Retina (tissue), 1 donor: ENCODE measurements at places on chromosomes 11 and 22.

GRCh38 chr11:134741453-134742223 is 329.6 kb upstream of the B3GAT1 start:
- no peak for DNase-seq

GRCh38 chr22:43587574-43587973 is 175.8 kb downstream of the MPPED1 start:
- DNase-seq: no peak

GRCh38 chr11:19259487-19260345 is 19.0 kb upstream of the E2F8 start:
- DNase-seq: peak; percentile 77

DNA sequence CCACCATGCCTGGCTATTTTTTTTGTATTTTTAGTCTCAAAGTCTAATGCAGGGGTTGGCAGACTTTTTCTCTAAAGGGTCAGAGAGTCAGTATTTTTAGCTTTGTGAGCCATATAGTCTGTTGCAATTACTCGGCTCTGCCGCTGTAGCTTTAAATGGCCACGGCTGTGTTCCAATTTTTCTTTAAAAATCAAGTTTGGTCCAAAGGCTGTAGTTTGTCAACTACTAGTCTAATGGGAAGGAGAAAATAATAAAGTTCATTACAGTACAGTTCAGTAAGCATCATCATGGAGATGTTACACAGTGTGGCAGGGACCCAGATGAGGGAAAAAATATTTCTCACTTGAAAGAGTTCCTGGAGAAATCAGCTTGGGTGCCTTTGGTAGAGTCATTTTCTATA is 107.6 kb downstream of the CSNK2A3 start:
- DNase-seq: no peak

DNA sequence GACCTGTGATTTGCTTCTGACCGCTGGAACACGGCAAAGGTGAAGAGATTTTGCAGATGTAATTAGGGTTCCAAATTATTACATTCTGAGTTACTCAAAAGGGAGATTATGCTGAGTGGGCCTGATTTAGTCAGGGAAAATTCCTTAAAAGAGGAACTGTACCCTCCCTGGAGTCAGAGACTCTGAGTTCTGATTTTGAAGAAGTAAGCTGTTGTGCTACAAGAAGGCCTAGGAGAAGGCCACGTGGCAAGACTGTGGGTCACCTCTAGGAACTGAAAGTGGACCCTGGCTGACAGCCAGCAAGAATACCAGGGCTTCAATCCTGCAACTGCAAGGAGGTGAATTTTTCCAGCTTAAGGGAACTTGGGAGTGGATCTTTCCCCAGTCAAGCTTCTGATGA is 45.3 kb downstream of the CHRDL2 start:
- no peak for DNase-seq
